ENCODE measurements at places on chromosomes 6 and 20.

- DNase-seq: no peak
Measured at GRCh38 chr20:43893930-43894329, 20.7 kb upstream of the TOX2 start.

- no peak for DNase-seq
Measured at GRCh38 chr20:33490023-33490933, at the start of gene CBFA2T2. CBFA2T2 (plus strand) TSS chr20:33490096; CDS start chr20:33490268, 172 bp downstream.

- DNase-seq: no peak
Measured at GRCh38 chr6:45447005-45447404, 69.3 kb upstream of the SUPT3H start.

DNA sequence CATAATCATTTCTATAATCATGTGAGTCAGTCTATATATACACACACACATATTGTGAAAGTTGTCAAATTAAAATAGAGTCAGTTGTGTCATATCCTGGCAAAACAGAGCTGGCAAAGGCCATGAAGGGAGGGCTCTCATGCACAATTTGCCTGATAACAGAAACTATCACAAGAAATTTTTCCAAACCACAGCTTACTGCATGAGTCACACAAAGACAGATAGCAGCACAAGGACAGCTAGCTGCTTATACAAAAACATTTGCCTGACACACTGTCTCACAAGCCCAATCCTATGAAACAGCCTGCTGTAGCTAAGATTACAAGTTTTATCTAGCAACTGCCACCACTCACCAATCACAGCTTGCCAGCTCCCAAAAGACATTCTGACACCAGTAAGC is 848.5 kb upstream of the MAN1A1 start:
- DNase-seq: no peak

GRCh38 chr6:167951781-167952511 is 45.5 kb upstream of the KIF25 start:
- no peak for DNase-seq

DNA sequence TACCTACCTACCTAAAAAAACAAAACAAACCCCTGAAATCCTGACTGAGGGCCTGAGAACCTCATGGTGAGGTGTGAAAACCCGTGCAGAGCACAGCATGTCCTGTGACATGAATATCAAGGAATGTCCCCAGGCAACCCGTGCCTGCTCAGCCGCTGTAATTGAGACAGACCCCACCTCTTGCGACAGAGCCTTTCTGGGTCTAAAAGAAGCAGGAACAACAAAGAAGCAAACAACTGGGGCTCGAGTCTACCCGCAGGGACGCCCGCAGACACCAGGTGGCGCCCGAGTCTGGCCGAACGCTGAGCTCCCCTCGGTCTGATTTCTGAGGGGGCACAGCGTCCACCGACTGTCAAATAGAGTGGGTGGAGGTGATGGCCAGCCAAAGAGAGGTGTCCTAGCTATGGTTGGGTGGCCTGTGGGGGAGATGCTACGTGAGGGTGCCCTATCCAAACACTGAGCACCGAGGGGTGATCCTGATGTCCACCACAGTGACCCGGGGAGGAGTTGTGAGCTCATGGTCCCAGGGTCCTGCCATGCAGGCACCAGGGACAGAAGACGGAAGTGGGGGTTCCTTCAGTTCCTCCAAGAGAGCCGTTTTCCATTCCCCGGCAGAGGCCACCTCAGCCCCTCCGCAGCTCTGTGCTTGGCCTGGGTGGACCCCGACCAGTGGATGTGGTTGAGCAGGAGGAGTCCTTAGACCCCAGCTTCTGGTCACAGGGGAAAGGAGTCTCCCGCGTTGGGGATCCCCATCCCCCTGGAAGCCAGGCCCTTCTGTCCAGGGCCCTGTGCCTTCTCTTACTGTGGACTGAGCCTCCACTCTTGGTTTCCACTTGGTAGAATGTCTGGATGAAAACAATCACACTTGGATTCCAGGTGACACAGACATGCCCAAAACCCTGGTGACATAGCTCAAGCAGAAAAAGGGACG is 268.2 kb downstream of the CDC5L start:
- DNase-seq: peak; percentile 71

GRCh38 chr6:1024587-1024986 is 287.3 kb upstream of the FOXQ1 start:
- no peak for DNase-seq

GRCh38 chr6:120173250-120173649 is 823.7 kb upstream of the MAN1A1 start:
- DNase-seq: no peak

- peak; percentile 66 for DNase-seq
Measured at GRCh38 chr20:33401184-33401920, at the start of gene CDK5RAP1. CDK5RAP1 (minus strand) TSS chr20:33401519; CDS start chr20:33397064, 4,455 bp downstream.

- DNase-seq: no peak
Measured at GRCh38 chr20:41398408-41398807, 31.8 kb upstream of the EMILIN3 start.

GRCh38 chr20:46789339-46790028 is 80.0 kb downstream of the SLC2A10 start:
- no peak for DNase-seq

DNA sequence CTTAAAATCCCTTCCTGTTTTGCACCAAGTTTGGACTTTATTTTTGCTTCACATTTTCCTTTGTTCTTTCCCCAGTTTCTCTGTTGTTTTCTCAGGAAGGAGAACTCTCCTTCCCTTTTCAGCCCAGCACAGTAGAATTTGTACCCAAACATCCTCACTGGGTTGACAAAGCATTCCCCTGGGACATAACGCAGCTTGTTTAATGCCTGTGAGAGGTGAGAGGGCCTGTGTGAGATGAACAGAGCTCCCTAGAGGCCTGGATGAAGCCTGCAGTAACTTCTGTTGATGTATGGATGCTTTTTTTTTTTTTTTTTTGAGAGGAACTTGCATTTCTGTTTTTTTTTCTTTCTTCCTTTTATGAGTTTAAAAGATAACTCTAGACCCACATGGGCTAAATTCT is 104.9 kb upstream of the SLC22A23 start:
- no peak for DNase-seq

GRCh38 chr6:2862712-2863181 is 21.1 kb upstream of the SERPINB1 start:
- DNase-seq: no peak

- DNase-seq: no peak
Measured at GRCh38 chr6:161362266-161362665, 88.4 kb upstream of the AGPAT4 start.

GRCh38 chr20:19750907-19751636 is 7.0 kb upstream of the RIN2 start:
- no peak for DNase-seq
